ENCODE measurements at places on chromosomes 11 and 22. TPM values are rescaled to one million over a fixed set of nuclear protein-coding genes. Genes with fewer than 3 reads are reported as not detected.

Gene BEST1
- 0.56 TPM for total RNA-seq

Gene OR2D2
- total RNA-seq, result not detected

Gene OR4D5
- not detected for total RNA-seq

DNA sequence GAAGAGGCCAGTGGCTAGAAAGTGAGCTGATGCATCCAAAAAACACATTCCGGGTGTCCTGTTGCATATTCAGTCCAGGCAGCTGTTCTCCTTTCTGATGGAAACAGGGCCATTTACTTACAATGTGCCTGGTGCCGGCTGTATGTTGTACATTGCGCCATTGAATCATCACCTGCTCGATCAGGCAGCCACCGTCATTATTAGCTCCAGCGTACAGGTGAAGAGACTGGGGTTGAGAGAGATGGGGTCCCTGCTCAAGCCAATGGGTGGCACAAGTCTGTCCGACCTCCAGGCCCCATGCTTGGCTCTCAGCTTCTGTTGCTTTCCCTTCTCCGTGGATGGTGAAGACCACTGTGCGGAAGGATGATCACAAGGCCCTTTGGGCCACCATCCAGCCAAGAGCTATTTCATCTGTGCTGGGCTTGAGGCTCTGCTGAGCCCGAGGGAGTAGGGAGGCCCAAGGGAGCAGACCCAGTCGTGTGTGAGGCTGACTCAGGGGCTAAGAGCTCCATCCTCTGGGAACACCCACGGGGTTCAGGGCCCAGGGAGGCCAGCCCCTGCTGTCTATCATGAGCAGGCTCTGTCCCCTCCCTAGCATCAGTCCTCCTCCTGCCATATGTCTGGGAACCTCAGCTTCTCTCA is 20.7 kb upstream of the EMID1 start:
- no peak for DNase-seq

DNA sequence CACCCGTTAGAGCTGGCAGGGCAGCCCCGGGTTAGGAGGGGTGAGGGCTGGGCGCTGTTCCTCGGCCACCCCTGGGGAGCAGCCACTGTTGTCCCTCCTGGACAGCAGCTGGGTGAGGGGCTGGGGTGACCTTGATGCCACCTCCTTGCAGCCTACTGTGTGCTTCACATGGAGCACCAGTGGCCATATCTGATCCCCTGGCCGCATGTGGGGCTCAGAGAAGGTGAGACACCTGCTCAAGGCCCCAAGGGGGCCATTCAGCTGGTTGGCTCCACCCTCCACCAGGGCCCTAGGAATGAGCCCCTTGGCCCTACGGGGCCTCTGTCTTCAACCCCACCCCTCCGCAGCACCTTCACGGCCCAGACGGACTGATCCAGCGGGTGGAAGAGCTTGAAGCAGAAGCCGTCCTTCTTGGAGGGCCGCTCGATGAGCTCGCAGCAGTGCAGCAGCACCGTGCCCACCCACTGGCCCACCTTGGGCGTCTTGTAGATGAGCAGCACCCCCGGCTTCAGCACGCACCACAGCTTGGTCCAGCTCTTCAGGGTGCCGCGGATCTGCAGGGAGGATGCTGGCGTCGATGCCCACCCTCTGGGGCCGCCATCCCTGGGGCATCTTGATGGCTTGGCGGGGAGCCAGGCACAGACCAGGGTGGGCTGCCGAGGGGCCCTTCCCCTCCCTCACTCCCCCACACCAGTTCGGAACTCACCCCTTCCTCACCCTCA is 44.9 kb downstream of the OSBPL5 start:
- no peak for DNase-seq

- no peak for DNase-seq
Measured at GRCh38 chr11:61771985-61772455, 19.6 kb downstream of the MYRF start.

GRCh38 chr11:47177846-47178245 is 1.2 kb upstream of the ARFGAP2 start:
- no peak for DNase-seq

- DNase-seq, result no peak
Measured at GRCh38 chr22:30427871-30428270, 2.3 kb downstream of the MTFP1 start.

DNA sequence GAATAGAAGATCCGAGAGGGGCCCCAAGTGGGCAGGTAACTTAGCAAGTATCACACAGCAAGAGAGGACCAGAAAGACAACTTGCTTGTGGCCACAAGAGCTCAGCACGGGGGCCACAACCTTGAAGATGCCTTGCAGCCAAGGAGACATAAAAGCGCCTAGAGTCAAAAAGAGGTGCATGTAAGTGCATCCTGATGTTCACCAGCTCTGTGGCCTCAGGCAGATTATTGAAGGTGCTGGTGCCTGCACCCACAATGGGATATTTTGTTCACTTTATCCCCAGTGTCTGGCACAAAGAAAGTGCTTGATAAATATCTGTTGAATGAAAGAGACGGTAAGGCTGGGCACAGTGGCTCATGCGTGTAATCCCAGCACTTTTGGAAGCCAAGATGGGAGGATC is 106.0 kb upstream of the ASPHD2 start:
- no peak for DNase-seq

GRCh38 chr11:15568440-15568839 is 453.7 kb downstream of the INSC start:
- DNase-seq, result no peak

GRCh38 chr11:34478845-34479663 is 34.5 kb downstream of the ELF5 start:
- DNase-seq, result no peak

Data from esophagus squamous epithelium (tissue), 5 donors.